ENCODE measurements at places on chromosomes 5 and 9.

GRCh38 chr5:98723061-98723460 lies 50.4 kb upstream of the RGMB start:
- H3K36me3 ChIP-seq: no peaks in the 10 kb centered on the region
- H3K27ac ChIP-seq: no peak overlapping the region
- DNase-seq: no peak
- no peaks in the 10 kb centered on the region for H3K27me3 ChIP-seq

DNA sequence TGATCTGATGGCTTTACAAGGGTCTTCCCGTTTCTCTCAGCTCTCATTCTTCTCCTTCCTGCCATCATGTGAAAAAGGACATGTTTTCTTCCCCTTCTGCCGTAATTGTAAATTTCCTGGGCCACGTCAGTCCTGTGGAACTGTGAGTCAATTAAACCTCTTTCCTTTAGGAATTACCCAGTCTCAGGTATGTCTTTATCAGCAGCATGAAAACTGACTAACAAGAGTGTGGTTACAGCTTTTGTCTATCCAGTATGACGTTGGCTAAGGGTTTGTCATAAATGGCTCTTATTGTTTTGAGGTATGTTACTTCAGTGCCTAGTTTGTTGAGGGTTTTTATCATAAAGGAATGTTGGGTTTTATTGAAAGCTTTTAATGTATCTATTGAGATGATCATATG lies 501.6 kb downstream of the CAAP1 start:
- no peaks in the 10 kb centered on the region for H3K27me3 ChIP-seq
- no peak for DNase-seq
- H3K4me1 ChIP-seq: no peaks in the 10 kb centered on the region

DNA sequence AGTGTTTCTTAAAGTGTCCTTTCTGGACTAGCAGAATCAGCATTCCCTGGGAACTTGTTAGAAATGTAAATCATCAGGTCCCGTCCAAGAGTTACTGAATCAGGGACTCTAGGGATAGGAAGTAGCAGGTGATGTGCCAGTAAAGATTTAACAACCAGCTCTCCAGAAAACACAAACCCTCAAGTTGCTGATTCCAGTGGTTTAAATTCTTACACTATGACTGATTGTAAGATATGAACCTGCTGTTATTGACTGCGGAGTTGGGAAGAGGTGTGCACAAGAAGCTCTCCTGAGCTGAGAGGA lies 39.1 kb upstream of the BASP1 start:
- no peak overlapping the region for H3K4me3 ChIP-seq
- H3K27ac ChIP-seq: no peak overlapping the region
- no peaks in the 10 kb centered on the region for H3K27me3 ChIP-seq
- H3K4me1 ChIP-seq: peaks cover 3% of the 10 kb centered on the region
- DNase-seq: peak; percentile 69

DNA sequence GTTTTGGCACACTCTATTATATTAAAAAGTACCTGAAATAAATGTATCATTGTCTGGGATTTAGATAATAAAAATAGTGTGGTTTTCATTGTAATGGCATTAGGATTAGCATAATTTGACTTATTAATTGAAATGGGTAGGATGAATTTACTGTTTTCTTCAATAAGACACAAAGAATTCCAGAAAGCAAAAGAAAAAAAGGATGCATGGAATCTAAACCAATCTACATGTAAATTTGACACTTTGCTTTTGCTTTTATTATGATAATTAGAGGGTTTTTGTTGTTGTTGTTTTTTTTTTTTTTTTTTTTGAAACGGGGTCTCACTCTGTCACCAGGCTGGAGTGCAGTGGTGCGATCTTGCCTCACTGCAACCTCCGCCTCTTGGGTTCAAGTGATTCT lies 304.8 kb upstream of the EFNA5 start:
- no peak for DNase-seq
- H3K4me1 ChIP-seq: no peaks in the 10 kb centered on the region
- H3K36me3 ChIP-seq: no peaks in the 10 kb centered on the region
- H3K4me3 ChIP-seq: no peak overlapping the region
- no peaks in the 10 kb centered on the region for H3K27me3 ChIP-seq

- no peak overlapping the region for H3K4me3 ChIP-seq
- DNase-seq: no peak
- H3K27me3 ChIP-seq: no peaks in the 10 kb centered on the region
- H3K4me1 ChIP-seq: peaks cover 14% of the 10 kb centered on the region
These were observed 58.2 kb upstream of the EQTN start for GRCh38 chr9:27355166-27355565.

GRCh38 chr5:73728493-73729273 lies 102.7 kb downstream of the ARHGEF28 start:
- H3K4me1 ChIP-seq: no peaks in the 10 kb centered on the region
- H3K27me3 ChIP-seq: no peaks in the 10 kb centered on the region
- no peaks in the 10 kb centered on the region for H3K36me3 ChIP-seq
- H3K27ac ChIP-seq: no peak overlapping the region

DNA sequence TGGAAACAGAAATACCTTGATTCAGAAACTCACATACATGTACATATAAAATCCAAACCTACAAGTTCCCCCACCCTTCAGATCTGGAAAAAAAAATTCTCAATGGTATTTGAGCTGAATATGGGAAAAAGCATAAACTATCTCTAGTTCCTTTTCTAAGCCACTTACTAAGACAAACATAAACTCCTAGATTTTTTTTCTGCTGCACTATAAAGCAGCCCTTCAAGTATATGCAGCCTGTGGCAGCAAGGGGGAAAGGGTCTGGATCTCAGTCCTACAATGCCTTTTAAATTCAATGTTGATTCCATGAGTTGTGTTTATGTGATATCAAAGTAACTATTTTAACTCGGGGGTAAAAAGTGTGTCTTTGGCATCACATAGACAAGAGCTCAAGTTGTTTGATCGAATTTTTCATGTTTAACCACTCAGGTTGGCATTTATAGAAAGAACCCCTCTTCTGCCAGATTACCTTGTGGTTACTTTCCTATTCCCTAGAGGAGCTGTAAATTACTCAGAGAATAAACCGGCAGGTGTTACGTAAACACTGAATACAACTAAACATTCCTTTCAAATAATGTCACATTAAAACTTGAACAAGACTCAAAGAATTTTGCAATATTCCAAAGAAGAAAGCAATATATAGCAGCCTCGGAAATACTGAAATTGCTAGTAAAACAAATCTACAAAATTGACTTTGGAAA lies 91.8 kb upstream of the FER start:
- DNase-seq: peak; percentile 24
- H3K27ac ChIP-seq: no peak overlapping the region
- H3K4me1 ChIP-seq: peaks cover 3% of the 10 kb centered on the region
- H3K36me3 ChIP-seq: no peaks in the 10 kb centered on the region

GRCh38 chr5:176596689-176597416 lies 13.1 kb downstream of the GPRIN1 start:
- DNase-seq: peak; percentile 38
- peaks cover 21% of the 10 kb centered on the region for H3K27me3 ChIP-seq
- no peaks in the 10 kb centered on the region for H3K4me1 ChIP-seq
- no peaks in the 10 kb centered on the region for H3K36me3 ChIP-seq
- no peak overlapping the region for H3K4me3 ChIP-seq

DNA sequence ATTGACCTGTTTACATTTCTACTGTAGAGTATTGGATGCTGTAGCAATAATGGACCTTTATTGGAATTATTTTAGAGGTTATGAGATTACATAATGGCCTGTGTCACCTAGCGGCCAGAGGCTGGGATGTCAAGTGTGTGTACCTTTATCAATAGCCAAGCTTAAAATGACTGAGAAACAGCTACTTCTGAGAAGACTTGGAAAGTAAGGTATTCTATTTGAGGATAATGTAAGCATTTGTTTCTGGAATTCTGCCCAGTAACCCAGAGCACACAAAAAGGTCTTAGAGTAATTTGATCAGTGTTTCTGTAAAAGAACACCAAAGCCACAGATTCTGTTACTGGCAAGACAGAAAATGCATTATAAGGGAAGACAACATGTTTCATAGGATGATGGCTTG lies 116.8 kb downstream of the MACIR start:
- DNase-seq: no peak
- no peak overlapping the region for H3K27ac ChIP-seq
- H3K4me1 ChIP-seq: no peaks in the 10 kb centered on the region
- no peaks in the 10 kb centered on the region for H3K27me3 ChIP-seq
- no peaks in the 10 kb centered on the region for H3K36me3 ChIP-seq

DNA sequence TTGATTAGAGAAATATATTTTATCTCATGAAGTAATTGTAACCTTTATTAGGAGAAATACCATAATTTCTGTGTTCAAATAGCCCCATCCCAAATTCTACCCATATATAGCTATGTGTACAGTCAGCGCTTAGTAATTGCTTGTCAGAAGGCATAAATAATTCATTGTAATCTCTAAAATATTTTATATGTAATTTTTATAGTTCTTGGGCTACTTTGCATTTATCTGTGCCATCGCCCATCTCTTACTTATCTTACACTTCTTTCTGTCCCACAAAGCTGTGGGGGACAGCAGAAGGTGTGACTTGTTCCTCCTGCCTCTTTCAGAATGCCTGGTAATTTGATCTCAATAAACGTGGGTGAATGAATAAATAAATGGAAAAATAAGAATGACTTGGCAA lies 5.5 kb downstream of the ADAMTSL1 start:
- H3K36me3 ChIP-seq: no peaks in the 10 kb centered on the region
- H3K27me3 ChIP-seq: no peaks in the 10 kb centered on the region
- no peak for DNase-seq
- H3K27ac ChIP-seq: no peak overlapping the region
- H3K4me1 ChIP-seq: peaks cover 6% of the 10 kb centered on the region

DNA sequence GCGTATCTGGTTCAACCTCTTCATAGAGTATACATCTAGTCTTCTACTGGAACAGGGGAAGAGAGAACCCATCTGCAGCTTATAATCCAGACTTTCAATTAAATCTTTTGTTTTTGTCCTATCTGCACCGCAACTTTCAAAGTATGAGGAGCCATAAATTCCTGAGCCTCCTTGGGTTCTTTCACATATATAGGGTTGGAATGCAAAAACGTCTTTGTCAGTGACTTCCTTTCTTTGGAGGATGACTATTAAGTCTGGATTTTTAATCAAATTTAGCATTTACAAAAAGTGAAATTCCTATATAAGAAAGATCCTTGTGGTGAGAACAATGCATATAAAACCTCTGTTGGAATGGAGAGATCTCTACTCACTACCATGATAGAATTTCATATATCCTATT lies 370.8 kb downstream of the TMEM38B start:
- no peaks in the 10 kb centered on the region for H3K36me3 ChIP-seq
- H3K27me3 ChIP-seq: no peaks in the 10 kb centered on the region
